Lung microvascular endothelial cell (primary cell): ENCODE measurements at places on chromosomes 11 and 22. TPM values are rescaled to one million over a fixed set of nuclear protein-coding genes. Genes with fewer than 3 reads are reported as not detected.

Gene MS4A1
- total RNA-seq: not detected in 2 replicates

Gene NLRX1
- 9.8 and 11.1 TPM in 2 replicates for total RNA-seq

Gene XKR3
- total RNA-seq: not detected in 2 replicates

DNA sequence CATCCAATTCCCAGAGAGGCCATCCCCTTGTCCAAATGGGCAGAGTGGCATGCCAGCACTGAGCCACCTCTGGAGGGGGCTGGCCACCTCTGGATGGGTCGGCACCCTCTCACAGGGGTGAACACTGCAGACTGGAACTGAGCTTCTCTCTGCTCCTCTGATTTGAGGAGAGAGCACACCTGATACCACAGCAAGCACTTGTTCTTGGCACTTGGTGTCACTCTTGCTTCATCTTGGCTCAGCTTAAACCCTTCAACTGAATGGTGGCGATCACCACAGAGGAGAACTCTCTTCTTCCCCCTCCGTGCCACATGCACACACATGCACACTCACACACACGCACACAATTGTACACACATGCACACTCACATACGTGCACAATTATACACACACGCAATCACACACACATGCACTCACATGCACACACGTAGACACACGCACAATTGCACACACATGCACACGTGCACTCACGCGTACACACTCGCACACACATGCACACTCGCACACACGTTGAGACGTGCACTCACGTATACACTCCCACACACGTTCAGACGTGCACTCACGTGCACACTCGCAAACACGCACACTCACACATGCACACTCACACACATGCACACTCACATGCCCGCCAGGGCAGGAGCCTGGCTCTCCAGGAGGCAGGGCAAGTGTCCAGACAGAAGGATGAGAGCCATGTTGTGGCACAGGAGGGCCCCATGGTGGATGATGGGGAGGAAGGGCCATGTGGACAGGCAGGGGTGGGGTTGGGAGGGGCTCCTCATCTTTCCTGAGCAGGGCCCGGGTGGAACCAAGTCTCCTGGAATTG lies 23.4 kb downstream of the OVOL1 start:
- no peak for DNase-seq

DNA sequence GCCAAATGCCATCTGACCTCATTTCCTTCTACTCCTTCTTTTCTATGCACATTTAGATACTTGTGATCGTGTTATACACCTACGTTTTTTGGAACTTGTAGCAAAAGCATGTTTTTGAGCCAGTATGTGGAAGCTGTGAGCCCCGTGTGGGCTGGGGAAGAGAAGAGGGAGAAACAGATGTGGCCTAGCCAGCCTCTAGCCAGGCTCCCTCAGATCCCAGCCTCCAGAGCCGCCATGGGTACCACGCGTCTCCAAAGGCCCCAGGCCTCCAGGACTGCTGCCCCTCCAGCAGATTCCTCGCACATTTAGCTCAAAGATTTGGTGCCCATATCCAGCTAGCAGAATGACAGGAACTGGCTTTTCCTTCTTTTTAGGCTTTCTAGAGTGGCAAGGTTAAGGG lies 17.0 kb upstream of the TLCD5 start:
- DNase-seq: no peak

Gene ARRB1
- total RNA-seq: 153 and 191 TPM in 2 replicates

DNA sequence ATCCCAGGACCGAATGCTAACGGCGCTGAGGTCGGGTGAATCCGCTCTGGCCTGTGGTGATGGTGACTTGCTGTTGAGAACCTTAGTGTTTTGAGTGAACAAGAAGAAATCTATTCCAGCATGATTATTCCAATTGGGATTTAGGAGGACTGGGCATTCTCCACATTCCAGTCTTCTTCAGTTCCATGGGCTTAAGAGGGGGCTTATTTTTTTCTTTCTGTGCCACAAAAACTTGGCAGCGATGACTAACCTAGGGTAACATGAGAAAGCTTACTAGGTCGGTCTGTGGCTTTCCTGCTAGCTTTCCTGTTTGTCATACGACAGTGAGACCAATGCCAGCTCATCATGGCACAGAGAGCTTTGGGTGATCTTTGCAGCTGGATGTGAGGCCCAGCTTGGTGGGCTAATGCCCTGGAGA lies 62.9 kb upstream of the ATXN10 start:
- peak; percentile 28 for DNase-seq

Gene RIBC2
- 0.20 and 0.22 TPM in 2 replicates for total RNA-seq

DNA sequence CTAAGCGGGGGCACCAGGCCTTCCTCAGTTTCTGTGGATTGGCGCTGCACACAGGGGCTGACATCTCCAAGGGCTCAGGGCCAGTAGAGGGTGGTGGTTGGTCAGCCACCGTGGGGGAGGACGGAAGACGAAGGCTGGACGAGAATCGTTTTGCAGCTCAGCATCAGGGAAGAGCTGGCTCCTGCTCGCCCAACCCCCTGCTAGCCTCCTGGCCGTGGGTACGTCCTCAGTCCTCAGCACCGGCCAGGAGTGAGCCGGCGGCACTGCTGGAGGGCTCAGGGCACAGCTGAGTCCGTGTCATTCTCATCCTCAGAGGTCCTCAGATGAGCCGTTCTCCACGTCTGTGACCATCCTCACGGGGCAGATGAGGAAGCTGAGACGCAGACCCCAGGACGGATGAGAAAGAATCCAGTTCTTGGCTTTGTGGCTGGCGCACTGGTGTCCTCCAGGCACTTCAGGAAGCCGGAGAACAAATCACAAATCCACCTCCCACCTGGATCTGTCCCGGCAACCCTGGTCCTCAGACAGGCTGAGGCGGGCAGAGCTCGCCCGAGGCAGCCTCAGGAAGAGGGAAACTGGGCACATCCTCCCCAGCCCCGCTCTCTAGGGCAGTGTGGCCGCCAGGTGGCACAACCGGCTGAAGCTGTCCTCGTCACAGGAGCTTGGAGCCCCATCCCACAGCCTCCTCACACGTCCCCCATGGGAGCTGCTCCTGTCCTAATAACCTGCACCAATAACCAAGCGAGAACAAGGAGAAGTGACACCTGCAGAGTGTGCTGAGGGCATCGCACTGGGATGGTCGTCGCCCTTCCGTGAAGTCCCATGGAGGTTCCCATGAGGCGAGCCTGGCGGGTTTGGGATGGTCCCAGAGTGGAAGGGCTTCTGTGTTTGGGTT lies 393.7 kb downstream of the BRD1 start:
- DNase-seq: peak; percentile 22

Gene DDIAS
- 1.8 and 3.5 TPM in 2 replicates for total RNA-seq

GRCh38 chr11:121553389-121553788 lies 100.6 kb upstream of the SORL1-AS1 start:
- no peak for DNase-seq

GRCh38 chr11:115872416-115872815 lies 368.2 kb upstream of the CADM1 start:
- no peak for DNase-seq

DNA sequence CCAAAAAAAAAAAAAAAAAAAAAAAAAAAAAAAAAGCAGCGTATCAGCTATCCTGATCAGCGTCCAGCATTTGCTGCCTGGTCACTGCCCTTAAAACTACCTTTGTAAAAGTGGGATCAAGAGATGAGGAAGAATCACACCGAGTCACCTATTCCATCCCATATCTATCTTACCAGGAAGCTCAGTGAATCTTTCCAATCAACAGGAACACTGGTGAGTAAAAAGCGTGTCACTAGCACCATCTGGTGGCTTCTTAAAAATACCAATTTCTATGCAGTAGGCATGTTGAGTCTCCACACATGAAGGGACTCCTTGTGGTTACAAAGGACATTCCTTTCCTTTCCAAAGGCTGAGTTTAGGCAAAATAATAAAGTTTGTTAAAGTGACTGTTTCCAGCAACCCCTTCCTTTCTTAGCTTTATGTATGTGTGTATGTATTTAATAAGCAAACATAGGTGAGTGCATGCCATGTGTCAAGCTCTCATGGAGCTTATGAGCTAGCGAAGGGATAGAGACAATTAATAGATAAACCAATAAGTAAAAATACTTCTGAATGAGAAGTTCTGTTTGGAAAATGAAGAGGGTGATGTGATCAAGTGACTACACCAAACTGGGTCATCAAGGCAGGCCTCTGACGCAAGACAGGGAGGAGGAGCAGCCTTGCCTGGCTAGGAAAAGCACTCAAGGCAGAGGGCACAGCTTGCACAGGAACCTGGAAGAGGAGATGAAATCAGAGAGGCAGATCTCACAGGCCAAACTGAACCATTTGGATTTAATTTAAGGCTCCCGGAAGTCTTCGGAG lies 13.9 kb upstream of the TP53AIP1 start:
- DNase-seq: peak; percentile 76

DNA sequence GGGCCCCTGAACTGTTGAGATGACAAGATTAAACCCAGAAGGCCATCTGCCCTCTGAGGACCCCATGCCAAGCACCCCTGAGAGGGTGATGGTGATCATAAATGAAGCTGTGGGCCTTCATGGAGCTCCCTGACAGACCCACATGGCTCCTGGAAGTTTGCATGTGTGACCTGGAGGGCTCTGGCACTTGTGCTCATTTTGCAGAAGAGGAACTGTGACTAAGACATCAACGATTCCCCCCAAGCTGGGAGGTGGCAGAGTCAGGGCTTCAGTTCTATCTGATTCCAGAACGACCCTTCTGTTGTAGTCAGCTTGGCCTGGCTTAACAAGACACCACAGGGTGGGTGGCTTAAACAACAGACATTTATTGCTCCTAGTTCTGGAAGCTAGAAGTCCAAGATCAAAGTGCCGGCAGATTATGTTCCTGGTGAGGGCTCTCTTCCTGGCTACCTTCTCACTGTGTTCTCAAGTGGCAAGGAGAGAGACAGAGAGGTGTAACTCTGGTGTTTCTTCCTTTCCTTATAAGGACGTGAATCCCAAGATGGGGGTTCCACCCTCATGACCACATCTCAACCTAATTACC lies 46.4 kb upstream of the CD82 start:
- no peak for DNase-seq

DNA sequence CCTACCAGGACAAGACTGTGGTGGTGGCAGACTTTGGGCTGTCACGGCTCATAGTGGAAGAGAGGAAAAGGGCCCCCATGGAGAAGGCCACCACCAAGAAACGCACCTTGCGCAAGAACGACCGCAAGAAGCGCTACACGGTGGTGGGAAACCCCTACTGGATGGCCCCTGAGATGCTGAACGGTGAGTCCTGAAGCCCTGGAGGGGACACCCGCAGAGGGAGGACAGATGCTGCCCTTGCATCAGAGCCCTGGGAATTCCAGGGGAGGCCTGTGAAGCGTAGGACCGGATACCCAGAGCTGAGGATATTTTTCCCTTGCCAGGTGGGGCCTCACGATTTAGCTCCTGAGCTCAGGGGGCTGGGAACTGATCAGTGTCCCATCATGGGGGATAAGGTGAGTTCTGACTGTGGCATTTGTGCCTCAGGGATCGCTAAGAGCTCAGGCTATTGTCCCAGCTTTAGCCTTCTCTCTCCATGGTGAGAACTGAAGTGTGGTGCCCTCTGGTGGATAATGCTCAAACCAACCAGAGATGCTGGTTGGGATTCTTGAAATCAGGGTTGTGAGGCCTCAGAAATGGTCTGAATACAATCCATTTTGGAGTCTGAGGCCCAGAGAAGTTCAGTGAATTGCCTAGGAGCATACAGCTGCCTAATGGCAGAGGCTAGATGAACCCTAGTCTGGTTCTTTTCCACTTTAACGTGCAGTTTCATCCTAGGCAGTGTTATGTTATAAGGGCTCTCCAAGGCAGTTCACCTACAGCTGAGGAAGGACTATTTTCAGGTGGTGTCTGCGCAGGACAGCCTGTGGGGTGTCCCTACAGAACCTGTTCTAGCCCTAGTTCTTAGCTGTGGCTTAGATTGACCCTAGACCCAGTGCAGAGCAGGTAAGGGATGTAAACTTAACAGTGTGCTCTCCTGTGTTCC lies 19.5 kb downstream of the PIK3IP1 start:
- peak; percentile 75 for DNase-seq
